ENCODE measurements at places on chromosomes 7 and 10.

DNA sequence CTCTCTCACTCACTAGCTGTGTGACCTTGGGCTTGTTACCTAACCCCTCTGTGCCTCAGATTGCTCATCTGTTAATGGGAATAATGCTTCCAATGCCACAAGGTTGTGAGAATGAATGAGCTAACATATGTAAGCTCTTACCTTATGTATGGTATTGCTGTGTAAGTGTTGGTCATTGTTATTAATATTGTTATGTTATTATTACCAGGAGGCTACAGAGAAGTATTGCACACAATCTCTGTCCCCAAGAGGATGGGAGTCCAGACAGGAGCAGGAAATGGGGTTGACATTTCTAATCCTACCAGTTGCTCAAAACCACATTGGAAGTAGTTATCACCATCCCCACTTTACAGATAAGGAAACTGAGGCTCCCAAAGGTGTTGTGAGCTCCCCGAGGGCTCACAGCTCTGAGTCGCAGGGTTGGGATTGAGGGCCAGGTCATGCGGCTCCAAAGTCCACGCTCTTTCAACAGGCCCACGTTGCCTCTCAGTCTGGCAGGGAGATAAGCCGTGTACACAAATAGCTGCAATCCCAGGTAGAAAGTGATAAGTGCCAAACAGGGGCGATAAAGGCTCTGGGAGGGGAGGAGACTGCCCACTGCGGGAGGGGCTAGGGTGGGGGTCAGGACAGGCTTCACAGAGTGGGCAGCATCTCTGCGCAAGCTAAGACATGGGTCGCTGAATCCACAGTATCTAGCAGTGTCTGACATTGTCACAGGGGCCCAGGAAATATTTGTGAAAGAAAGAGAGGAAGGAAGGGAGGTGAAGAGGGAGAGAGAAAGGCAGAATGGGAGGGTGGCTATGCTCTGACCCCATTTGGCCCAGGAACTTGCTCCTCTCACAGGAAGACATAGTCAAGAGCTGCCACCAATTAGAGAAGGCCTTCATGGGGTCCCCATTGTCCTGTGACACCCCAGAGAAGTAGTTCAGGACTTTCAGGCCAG is 9.6 kb upstream of the ZMIZ1 start:
- DNase-seq = no peak

GRCh38 chr7:41861642-41862041 is 158.8 kb upstream of the INHBA start:
- DNase-seq = no peak

DNA sequence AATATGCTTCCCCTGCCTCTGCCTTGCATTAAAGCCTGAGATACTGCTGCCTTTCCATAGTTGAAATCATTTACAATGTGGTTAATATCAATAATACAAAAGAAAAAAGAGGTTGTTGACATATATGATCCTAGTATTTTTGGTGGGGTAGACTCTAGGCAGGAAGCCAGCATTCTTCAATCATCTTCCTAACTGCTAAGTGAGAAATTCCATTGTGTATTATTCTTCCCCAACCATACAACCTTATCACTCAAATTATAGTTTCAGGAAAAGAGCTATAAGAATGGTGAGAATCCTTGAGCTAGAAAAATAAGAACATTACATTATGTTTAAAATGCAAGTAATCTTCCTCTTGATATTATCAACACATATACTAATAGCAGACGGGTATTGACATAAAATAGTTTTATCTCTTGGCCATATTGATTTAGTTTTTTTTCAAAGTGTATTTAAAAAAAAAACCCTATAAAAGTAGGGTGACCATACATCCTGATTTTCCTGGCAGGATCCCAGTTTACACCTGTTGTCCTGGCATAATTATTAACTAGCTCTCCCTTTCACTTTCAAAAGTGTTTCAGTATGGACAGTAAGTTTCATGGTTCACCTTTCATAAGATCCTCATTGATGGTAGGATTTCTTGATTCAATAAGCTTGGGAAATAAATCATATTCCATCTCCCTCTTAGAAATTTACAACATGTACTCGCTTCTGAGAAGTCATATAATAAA is 33.4 kb upstream of the WASL start:
- no peak for DNase-seq

GRCh38 chr7:156169474-156170370 is 357.5 kb upstream of the SHH start:
- DNase-seq = no peak

DNA sequence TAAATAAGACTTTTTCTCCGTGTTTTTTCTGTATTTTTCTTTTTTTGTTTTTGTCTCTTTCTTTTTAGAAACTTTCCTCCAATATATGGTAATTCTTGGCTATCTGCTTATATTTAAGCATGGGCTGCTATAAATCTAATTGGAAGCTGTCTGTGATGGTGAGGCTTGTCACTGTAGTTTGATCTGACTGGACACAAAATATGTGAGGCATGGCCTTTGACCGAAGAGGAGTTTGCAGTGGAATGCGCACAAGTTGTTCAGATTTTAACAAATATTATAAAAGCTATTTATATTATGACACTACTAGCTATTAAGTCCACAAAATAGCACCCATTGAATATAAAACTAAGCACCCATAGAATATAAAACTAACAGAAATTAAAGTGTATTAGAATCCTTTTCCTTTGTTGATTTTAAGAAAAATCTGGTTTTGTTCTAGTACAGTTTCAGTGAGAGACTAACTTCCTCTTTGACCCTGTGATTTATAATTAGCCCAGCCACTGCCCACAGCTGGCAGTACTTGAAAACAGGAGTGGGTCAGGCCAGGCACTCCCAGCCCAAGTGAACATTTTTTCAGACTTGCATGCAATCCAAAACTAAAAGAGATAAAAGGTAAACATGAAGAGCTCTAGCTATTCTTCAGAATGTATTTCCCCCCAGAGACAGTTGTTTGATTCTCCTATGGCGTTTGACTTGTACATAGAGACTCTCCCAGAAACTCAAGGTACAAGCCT is 69.9 kb upstream of the FGL2 start:
- no peak for DNase-seq

- DNase-seq = no peak
Measured at GRCh38 chr7:120998996-120999565, 10.6 kb downstream of the CPED1 start.

- no peak for DNase-seq
Measured at GRCh38 chr10:110601581-110601980, 34.1 kb downstream of the SMC3 start.

DNA sequence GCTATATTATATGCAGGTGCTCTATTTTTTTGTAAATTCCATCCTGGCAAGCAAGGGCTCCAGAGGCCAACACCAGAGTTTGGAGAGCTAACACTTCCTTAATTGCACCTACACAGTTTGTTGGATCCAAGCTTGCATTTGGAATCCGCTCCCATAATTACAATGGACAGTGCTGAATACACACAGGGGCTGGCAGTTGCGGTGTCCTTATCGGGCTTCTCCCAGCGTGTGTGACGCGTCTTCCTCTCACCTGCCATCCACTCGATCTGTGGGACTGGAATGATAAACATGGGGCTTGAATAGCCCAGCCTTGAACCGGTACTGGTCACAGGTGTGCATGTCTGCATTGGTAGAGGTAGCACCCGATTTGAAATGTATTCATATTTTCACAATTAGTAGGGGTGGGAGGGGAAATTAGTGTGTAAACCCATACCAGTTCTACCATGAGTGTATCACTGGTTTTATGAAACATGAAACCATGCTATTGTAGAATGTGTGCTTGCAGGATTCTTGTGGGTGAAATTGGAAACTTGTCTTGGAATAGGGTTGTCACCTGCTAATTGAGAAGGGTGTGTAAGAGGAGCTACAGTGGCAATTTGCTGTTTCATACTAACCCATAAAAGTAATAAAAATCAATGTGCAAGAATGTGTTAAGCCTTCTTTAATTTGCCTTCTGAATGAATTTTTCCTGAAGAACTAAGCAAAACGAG is 316.5 kb downstream of the WDR11 start:
- no peak for DNase-seq

GRCh38 chr10:47101807-47102206 is 190.6 kb downstream of the PTPN20 start:
- DNase-seq = no peak

DNA sequence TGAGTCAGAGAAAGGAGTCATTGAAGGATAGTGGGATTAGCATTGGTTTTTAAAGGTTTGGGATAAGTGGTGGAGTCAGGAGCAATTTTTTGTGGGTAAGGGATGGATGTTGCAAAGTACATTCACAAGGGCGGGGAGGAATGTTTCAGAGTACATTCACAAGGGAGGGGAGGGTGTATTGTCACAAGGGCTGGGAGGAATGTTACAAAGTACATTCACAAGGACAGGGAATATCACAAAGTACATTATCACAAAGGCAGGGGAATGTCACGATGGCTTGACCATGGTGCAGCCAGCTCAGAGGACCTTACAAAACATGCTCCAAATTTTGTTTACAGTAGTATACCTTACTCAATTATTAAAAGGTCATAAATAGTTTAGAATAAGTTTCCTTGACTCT is 30.3 kb downstream of the C1GALT1 start:
- DNase-seq = no peak

DNA sequence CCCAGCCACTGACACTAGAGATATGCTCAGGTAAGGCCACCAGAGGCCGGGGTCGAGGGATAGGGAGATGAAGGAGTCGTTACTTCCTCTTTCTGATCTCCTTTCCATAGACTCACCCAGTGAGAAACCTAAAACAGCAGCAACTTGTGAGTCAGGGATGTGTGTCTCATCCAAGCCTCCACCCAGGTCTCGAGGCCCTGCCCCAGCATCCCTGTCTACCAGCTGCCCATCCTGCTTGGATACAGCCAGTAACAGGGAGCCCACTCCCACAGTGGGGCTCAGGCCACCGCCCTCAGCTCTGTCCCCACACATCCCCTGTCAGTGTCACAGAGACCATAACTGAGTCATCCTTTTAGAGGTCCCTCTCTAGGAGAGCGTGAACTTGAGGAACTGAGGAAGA is 49.6 kb upstream of the CHST15 start:
- DNase-seq = no peak

- DNase-seq = no peak
Measured at GRCh38 chr10:79249186-79250121, 97.8 kb upstream of the PPIF start.

DNA sequence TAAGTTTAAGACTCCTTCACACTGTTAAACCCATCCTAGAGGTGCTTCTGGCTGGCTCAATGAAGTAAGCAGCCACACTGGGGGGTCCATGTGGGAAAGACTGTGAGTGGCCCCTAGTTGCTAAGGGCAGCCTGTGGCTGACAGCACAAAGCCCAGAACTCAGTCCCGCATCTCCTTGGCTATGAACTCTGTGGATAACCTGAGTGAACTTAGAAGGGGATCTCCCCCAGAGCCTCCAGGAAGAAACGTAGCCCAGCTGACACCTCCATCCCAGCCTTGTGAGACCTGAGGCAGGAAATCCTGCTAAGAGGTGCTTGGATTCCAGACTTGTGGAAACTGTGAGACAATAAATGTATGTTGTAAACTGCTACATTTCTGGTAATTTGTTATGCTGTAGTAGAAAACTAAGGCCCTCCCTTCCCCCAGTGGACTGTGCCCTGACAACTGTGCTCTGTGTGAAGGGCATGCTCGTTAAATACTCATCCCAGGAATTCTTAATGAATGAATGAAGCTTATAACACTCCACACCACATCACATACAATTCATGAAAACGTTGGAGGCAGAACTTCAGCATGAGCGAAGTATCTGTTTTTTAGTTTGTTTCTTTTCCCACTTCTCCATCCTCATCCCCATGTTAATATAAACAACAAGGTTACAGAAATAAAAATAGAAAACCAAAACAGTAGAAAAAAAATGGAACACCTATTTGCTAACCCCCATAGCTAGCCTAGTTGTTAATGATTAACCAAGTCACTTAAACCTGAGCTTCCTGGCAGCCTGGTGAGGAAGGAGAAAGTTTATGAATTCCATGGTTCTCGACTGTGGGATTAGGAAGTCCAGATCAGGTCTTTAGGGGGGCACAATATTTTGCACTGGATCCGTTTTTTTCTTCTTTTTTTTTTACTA is 36.8 kb upstream of the AOAH start:
- DNase-seq = no peak

DNA sequence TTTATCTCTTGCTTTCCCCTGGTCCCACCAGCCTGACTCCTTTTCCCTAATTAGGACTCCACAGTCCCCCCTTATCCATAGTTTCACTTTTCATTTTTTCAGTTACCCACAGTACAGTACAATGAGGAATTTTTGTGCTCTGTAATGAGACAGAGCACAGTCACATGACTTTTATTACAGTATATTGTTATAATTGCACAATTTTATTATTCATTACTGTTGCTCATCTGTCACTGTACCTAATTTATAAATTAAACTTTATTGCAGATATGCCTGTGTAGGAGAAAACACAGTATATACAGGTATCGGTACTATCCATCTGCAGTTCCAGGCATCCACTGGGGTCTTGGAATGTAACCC is 125.4 kb downstream of the KCNMA1 start:
- DNase-seq = no peak

DNA sequence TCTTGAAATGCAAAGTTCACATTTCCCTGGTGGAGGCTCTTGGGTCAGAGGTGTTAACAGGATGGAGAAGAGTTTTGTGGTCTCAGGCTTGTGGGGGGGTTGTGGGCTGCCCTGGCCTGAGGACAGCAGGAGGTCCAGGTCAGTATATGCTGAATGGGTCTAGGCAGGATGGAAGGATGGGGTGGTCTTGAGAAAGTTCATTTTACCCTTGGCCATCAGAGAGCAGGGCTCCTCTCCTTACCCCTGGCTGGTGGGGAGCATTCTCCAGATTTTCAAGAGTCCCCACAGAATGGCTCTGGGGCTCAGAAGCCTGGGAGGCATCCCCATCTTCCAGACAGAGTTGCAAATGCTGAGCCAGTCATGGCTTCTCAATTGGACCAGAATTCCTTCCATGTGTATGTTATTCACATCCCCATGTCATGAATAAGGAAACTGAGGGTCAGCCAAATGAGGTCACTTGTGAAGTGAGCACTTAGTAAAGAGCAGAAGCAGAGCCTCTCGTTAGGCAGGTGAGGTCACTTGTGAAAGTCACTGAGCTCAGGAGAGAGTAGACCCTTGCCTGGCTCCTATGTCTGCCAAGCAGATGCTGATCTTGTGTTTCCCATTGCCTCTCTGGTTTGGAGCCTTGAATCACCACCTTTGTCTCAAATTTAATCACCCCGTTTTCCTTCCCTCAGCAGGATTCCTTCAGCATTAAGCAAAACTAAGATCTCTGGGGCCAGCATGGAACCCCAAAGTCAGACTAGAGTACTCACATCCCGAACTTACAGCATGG is 33.0 kb downstream of the MBL2 start:
- DNase-seq = no peak

DNA sequence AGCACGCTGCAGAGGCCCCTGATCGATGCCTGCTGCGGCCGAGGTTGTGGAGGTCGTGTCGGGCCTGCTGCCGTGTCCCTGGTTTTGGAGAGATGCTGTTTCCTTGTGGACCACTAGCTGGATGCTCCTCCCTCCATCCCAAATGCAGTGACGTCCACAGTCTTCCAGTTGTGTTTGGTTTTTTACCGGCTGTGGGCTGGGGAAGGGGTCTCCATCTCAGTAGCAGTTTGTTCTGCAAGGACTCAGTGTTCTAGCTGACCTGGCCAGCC is 143.0 kb upstream of the SHH start:
- no peak for DNase-seq

DNA sequence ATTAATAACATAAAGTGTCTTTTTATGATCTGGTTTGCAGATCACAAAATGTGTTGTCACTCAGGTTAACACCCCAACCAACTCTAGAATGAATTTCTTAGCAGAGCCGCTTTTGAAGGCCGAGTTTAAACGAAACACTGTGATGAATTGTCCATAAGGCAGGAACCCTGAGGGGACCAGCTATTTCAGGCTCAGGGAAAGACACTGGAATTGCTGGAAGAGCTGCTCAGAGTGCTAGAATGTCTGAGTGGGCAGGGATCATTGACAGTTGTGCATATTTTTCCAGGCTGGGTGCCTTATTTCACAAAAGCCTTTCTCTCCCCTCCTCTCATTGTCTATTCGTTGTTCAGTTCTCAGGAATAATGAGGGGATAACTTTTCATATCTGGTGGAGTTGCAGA is 68.7 kb upstream of the PRKG1 start:
- no peak for DNase-seq
